ENCODE measurements at places on chromosomes 4 and X.

- no peak for DNase-seq
These were observed 210.1 kb upstream of the CXCL13 start for GRCh38 chr4:77395481-77395880.

DNA sequence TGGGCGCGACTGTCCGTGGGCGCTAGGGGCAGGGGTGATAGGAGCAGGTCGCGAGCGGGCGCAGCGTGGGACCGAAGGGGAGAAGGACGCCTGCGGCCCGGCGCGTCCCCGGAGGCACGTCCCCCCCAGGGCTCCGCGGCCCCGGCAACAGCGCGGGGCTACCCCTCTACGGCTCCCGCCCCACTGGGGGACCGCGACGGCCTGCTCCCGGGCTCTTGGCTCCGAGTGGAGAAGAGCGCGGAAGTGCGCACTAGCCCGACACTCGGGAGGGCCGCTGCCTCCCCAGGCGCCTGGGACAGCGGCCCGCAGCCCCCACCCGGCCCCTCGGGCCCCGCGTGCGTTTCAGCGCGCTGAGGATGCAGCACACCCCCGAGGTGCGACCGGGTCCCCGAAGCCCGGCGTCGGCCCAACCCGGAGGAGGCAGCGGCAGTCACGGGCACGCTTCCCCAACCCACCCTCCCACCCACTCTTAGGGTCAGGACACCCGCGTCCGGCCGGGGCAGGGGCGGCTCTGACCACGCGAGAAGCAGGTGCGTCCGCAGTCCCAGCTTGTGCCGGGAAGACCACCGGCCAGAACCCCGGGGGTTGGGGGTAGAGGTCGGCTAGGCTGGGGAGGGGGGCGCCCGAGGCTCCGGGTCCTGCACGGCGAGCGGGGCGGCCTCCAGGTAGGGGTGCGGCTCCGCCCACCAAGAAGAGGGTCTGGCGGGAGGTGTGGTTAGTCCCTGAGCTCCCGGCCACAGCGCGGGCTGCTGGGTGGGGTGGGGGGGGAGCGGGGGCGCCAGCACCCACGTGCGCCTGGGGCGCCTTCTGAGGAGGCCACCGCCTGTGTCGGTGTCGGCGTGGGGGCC is 18.5 kb upstream of the NAT8L start:
- no peak for DNase-seq

GRCh38 chr4:159950707-159951106 is 847.8 kb downstream of the RAPGEF2 start:
- DNase-seq: no peak

DNA sequence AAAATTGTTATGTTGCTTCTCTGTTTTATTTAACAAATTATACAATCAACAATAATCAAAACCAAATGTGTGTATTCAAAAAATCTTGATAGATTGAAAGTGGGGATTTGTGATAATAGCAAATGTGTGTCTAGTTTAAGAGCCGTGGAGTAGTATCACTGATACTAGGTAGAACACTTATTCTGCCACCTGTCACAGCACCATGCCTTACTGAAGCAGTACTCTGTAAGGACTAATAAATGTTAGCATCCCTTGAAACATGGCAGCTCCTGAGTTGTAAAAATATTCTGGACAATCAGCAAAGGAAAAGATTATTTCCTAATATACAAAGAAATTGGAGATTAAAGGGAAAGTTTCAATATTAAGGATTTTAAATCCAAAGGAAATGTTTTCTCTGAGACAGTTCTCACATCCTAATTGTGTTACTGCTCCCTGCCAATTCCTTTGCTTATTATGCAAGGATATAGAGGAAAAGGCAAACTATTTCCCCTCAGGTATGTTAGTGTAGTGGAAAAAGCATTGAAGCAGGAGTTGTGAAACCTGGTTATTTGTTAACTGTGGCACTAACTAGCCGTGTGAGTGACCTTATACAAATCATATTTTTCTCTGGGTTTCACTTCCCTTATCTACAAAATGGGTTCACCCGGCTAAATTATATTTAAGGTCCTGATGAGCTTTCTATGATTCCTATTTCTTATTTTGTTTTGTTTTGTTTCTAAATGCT is 303.1 kb downstream of the ARHGAP24 start:
- DNase-seq: no peak

DNA sequence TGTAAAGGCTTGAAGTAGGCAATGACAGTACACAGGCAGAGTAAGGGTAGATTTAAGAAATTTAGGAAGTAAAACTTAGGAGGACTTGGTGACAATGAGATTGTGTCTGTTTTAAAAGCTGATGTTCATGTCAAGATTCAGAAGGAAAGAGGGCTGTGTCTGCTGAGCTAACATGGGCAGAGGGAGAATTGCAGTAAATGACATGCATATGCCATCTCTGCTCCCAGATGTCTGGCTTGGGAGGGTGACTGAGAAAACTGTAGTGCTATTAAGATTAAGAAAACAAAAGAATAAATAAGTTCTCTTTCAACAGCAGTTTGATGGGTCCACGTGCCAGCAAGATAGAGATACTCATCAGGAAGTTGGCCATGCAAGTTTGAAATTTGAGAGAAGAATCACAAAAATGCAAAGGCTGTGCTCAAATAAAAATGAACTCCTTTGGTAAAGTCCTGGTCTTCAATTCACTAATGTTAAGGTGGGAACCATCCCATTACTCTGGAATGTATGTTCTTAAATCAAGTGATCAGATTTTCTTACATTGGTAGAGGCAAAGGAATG is 7.2 kb downstream of the NFXL1 start:
- DNase-seq: peak; percentile 5

GRCh38 chr4:166128403-166128802 is 255.4 kb downstream of the TLL1 start:
- DNase-seq: peak; percentile 87

Measured in fibroblast of the aortic adventitia (primary cell).